ENCODE measurements at places on chromosomes 4 and X. TPM values are rescaled to one million over a fixed set of nuclear protein-coding genes. Genes with fewer than 3 reads are reported as not detected.

The MTTP gene
- total RNA-seq: 0.20 TPM

The CXCL6 gene
- not detected for total RNA-seq

The HAND2 gene
- not detected for total RNA-seq

The SCML2 gene
- total RNA-seq: 5.2 TPM

The ADH1A gene
- total RNA-seq: not detected

The SLC2A9 gene
- 2.2 TPM for total RNA-seq

The EMCN gene
- not detected for total RNA-seq

The SMIM10 gene
- total RNA-seq: not detected

The FAM133A gene
- not detected for total RNA-seq

The BMP3 gene
- not detected for total RNA-seq

The DGKK gene
- total RNA-seq: not detected

The EGF gene
- 0.57 TPM for total RNA-seq

The SYP gene
- total RNA-seq: 1.2 TPM

The TCEAL6 gene
- not detected for total RNA-seq

The HMGB2 gene
- 388 TPM for total RNA-seq

The TLR1 gene
- total RNA-seq: 1.4 TPM

The CABS1 gene
- not detected for total RNA-seq

GRCh38 chrX:44914532-44915198, 41.7 kb downstream of the KDM6A start:
- no peak for DNase-seq

DNA sequence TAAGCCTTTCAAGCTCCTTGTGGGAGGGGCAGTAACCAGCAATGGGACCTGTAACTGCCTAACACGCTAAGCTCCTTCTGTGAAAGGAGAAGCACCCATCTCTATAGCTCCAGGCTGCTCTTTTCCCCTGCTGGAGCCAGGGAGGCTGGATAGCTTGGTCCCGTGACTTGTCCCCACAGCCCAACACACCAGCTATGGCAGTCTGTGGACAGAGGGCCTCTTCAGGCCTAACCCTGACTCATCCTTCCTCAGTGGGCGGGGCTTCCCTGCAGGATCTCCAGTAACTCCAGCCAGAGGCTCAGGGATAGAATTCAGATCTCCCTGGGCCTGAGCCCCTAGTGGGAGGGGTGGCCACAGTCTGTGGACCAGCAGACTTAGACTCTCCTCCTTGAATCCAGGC, 1290.1 kb downstream of the PCDH7 start:
- no peak for DNase-seq

GRCh38 chrX:133090236-133090809, 6.6 kb downstream of the USP26 start:
- no peak for DNase-seq

GRCh38 chr4:67125636-67126514, 419.4 kb downstream of the CENPC start:
- DNase-seq: no peak

GRCh38 chr4:87353592-87353991, 30.9 kb upstream of the HSD17B13 start:
- DNase-seq: peak; percentile 7

- DNase-seq: no peak
Measured at GRCh38 chrX:7088968-7089615, 58.4 kb upstream of the STS start.

DNA sequence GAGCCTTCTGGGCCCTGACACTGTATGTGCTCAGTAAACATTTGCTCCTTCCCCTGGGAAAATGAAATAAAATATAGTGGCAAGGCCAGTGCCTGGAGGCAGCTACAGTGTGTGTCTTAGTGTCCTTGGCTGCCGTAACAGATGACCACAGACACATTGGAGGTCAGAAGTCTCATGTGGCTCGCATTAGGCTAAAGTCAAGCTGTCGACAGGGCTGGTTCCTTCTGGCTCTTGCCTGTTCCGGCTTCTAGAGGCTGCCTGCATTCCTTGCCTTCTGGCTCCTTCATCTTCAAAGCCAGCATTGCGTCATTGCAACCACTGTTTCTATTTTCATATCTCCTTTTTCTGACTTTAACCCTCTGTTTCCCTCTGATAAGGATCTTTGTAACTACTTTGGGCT, 83.6 kb upstream of the STX18 start:
- DNase-seq: no peak

DNA sequence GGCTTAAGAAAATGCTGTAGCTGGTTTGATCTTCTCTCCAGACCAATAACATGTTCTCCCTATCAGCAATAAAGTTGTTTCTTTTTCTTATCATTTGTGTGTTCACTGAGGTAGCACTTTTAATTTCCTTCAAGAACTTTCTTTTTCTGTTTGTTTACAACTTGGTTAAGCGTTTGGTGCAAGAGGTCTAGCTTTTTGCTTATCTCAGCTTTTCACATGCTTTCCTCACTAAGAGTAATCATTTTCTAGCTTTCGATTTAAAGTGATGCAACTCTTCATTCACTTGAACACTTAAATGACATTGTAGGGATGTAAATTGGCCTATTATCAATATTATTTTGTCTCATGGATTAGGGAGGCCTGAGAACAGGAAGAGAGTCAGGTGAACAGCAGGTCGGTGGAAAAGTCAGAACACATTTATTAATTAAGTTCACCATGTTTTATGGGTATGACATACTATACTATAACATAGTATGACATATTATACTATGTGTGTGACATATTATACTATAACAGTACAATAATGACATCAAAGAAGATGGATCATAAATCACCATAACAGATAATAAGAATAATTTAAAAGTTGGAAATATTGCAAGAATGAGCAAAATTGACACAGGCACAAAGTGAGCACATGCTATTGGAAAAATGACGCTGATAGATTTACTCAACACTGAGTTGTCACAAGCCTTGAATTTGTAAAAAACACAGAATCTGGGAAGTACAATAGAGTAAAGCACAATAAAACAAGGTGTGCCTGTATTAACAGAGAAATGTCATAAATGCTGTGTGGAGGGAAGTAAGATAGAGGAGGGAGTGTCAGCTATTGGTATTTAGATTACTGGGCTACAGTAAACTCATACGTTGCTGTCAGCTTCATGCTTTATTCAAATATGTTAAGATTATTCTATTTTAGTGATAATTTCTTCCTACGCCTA, 218.6 kb upstream of the SLC7A11 start:
- no peak for DNase-seq

- DNase-seq: no peak
Measured at GRCh38 chr4:5125321-5125720, 74.0 kb downstream of the STK32B start.

GRCh38 chr4:94562285-94562684, 110.5 kb downstream of the PDLIM5 start:
- no peak for DNase-seq

GRCh38 chr4:159401226-159401712, 298.4 kb downstream of the RAPGEF2 start:
- no peak for DNase-seq

- peak; percentile 8 for DNase-seq
Measured at GRCh38 chr4:154877110-154877760, 96.2 kb downstream of the RBM46 start.

DNA sequence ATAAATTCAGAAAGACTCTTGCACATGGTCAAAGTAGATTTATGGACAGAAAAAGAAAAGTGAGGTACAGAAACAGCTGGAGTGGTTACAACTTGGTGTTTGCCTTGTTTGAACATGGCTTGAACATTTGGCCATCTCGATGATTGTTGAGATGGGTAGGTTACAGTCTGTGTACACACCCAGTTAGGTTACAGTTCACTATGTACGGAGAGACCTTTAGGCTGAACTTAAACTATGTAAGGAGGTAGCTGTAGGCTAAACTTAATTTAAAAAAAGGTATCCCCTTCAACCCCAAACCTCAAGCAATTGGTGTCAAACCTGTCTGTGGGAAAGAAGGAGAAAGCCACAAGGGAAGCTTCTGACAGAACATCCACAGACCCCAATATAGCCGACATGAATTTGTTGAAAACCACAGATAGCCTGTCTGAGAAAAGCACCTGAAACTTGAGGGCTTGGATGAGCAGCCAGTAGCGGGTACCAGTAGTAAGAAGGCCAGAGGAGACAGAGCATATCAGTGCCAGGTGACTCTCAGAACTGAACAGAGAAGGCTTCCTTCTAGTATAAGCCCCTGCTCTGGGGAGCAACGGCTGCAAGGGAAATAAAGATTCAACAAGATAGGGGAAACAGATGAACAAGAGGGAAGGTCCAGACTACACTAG, 247.9 kb upstream of the GALNTL6 start:
- no peak for DNase-seq

DNA sequence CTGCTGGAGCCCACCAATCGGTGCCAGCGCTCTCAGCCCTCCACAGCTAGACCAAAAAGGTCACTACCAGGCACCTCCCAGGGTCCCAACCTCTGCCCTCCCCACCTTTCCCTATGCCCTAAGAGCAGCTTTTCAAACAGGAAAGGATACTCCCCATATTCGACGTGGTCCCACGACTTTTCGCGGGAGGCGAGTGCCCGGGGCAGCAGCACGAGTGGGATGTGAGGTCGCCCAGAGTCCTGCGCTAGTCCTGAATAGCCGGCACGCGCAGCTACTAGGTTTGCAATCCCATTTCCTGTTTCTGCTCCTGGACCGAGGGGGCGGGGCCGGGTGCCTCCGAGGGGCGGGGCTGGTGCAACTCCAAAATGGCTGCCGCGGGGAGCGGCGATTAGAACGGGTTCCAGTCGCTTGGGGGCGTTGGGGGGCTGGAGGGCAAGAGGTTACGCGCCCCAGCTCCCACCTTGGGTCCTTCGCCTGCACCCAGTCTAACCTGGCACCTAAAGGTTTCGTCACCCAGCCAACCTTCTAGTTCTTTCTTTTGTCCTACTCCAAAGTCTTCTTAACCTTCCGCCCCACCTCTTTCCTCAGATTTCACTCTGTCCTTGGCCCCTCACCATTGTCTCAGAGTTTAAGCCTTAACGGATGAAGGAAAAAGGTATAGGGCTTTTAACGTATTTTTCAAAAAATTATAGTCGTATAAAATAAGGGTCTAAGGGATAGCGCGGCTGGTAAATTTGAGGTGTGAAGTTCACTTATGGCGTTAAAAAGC, 85.0 kb upstream of the TENT5D start:
- DNase-seq: no peak

- DNase-seq: peak; percentile 64
Measured at GRCh38 chr4:84597450-84597849, 14.5 kb downstream of the CDS1 start.

DNA sequence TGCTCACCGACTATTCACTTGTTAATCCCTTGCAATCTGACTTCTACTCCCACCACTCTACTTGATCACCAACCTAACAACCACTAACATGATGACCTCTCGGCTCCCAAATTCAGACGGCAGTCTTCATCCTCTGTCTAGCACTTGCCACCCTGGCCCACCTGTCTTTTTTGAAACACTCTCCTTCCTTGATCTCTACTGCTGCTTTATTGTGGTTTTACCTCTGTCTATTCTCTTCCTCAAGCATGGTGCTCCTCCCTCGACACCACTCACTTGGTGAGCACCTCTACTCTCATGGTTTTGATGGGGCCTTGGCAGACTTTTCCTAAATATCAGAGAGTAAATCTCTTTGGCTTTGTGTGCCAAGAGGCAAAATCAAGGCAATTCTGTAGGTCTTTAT, 21.7 kb upstream of the CXCR3 start:
- DNase-seq: no peak

DNA sequence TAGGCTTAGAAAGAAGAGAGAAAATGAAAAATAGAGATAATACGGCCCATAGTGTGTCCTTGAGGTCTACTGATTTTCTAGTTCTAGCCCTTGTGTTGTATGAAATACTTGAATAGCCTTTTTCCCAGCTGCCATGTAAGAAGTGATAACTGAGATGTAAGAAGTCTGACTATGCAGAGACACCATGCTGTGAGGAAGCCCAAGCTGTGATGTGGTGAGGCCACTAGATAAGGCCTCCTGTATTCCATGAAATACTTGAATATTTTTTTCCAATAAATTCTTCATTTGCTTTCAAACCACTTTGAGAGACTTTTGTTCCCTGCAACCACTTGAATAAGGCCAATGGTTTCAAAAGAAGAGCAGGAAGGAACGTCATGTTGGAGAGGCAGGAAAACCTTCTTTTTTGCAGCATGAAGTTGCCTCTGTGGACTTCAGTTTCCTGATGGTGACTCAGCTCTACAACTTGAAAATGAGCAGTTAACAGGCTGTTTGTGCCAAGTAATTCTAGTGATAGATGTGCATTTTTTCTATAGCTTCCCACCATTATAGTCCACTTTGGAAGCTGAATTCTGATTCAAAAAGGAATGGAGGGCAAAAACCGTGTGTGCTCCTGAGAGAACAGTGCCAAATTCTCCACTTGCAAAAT, 25.5 kb upstream of the FAM9C start:
- DNase-seq: no peak

DNA sequence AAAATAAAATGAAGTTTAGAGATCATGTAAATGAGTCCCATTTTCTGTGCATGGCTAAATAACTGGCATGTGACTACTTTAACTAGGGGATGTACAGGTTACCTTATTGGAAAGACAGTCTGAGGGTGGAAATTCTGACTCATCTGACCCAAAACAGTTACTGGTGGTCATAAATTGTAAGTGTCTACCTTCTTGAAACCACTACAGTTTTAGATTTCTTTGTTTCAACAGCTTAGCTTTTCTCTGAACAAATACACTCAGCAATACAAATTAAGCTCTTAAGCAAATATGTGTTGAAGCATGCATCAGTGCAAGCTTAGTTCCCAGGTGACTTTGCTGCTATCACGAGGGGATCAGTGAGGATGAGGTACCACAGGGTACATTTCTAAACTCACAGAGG, 60.7 kb upstream of the PGM2 start:
- DNase-seq: no peak

DNA sequence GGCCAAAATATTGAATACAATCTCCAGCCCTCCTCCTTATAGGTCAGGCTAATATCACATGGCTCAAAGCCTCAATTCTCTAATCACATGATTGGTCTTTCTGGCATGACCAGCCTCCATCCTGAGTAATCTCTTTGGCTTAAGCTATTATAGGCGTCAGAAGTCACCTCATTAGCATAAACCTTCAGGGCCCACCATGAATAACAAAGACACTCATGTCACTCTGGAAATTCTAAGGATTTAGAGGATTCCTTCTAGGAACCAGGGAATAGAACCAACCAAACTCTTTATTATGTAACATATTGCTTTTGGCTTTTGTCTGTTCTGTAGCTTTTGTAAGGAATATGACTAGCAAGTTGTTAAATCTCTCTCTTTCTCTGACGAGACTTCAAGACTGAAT, 109.2 kb upstream of the IGFBP7 start:
- DNase-seq: no peak

DNA sequence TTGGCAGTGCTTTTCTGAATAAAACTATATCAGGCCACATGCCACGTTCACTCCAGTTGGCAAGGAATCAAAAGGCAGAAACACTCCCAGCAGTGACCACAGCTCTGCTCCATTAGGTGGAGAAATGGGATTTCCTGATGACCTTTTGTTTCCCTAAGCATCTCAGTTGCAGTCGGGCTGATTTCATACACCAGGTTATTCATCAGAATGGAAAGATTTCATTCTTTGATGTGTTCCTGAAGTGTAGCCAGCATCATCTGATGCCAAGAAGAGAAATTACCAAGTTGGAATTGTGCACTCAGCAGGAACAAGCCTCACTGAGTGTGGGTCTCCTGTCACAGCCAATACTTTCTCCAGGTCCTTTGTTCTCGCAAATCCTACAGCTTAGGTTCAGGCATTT, 193.7 kb downstream of the SPATA18 start:
- no peak for DNase-seq
